ENCODE measurements at places on chromosomes 7 and 10. TPM values are rescaled to one million over a fixed set of nuclear protein-coding genes. Genes with fewer than 3 reads are reported as not detected.

Gene SYT15B
- total RNA-seq, result 0.07 TPM

DNA sequence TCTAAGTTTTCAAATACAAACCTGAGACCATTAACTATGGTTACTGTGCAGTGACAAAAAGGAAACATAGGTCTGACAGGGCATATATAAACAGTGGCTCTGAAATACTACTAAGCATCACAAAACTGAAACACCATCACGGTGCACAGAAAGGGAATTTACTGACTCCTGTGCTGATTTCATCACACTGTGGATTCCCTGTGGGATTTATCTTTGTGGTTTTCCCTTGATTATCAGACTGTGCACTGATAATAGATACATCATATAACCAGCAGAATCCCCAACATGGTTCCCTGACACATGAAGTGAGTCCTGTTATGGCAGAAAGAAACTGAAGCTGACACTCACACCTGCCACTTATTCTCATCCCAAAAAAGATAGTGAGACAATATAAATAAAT is 676.3 kb upstream of the KCND2 start:
- DNase-seq, result no peak

Gene AKR1C3
- 2.2 TPM for total RNA-seq

Gene CDHR3
- 0.17 TPM for total RNA-seq

GRCh38 chr7:33757563-33758165 is 147.7 kb upstream of the BMPER start:
- no peak for DNase-seq

DNA sequence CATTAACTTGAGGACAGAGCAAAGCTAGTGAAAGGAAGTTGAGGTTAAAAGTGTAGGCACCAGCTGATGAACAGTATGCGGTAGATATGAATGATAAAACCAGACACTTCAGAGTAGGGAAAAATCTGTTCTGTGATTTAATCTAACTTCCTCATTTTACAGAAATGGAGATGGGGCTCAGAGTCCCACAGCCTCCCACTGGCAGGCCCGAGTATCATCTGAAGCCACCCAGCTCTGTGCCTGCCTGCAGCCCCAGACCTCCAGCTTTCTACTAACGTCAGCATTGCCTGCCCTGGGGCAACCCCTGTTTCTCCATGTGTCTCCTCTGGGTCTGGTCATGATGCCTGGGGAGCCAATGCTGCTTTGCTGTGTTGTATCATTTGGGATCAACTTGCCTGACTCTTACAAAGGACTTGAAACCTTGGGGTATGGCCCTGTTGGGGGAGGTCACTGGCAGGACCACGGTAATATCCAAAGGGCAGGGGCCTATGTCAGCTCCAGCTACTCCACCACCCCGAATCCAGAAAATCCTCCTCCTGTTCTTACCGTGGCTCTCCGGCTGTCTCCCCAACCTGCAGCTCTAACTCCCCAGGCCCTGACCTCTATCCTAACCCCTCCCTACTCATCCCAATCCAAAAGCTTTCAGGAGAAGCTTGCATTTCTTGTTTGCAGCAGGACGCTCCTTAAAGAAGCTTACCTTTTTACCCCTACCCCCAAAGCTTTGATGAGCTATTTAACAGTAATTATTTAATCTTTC is 56.2 kb upstream of the NPY start:
- no peak for DNase-seq

DNA sequence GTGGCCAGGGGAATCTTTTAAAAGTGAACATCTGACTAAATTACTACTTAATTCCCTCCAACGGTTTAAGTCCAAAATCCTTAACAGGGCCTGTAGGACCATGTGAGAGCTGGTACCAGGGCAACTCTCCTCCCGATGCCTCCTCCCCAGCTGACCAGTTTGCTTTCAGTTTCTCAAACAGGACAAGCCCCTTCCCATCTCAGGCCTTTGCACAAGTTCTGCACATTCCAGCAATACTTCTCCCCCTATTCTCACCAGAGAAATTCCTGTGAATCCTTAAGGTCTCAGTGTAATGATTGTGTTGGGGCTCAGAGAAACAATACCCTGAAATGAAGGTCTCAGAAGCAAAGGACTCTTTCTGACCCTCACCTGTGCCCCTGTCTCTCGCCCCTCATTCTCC is 8.0 kb upstream of the CALHM1 start:
- no peak for DNase-seq

GRCh38 chr7:372932-373791 is 83.2 kb downstream of the FOXL3 start:
- no peak for DNase-seq

- DNase-seq, result no peak
These were observed 28.4 kb upstream of the AGK start for GRCh38 chr7:141522657-141523342.

DNA sequence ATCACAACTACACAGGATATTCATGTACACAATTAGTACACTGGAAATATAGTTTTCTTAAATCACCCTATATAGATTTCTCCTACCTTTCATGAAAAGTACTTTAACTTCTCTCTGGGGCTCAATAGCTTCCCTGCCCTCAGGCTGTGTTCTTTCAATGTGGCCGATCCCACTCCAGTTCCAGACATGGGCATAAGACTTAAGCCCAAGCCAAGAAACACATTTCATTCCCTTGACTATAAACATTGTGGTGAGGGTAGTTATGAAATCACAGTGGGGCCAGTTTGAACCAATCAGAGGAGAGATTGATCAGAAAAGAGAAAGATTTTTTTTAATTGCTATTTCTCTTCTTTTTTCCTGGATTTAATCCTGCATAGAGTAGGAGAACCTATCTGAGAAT is 904.6 kb upstream of the SORCS1 start:
- no peak for DNase-seq

DNA sequence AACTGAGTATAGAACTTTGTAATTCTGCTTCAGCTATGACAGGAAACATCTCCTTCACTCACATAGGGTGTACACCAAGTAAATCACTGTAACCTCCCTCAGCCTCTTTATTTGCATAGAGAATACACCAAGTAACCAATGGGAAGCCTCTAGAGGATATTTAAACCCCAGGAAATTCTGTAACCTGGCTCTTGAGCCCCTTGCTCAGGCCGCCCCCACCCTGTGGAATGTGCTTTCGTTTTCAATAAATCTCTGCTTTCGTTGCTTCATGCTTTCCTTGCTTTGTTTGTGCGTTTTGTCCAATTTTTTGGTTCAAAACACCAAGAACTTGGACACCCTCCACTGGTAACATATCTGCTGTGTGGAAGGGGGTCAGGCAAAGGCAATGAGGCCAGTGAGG is 60.2 kb downstream of the CLRN3 start:
- DNase-seq, result no peak

DNA sequence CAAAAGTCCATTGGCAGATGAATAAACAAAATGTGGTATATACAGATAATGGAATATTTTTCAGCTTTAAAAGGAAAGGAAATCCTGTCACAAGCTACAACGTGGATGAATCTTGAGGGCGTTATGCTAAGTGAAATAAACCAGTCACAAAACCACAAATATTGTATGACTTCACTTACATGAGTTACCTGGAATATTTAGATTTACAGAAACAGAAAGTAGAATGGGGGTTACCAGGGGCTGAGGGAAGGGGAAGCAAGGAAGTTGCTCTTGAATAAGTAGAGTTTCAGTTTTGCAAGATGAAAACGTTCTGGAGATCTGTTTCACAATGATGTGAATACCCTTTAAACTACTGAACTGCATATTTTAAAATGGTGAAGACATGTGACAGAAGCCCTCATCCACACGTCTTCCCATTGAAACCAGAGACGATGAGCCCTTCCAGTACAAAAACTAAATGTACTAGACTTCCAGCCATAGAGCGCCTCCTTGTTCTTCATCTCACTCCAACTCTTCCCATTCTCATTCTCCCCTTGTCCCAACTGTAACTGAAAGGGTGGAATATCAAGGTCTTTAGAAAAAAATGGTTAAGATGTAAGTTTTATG is 62.4 kb downstream of the MICU1 start:
- DNase-seq, result no peak

DNA sequence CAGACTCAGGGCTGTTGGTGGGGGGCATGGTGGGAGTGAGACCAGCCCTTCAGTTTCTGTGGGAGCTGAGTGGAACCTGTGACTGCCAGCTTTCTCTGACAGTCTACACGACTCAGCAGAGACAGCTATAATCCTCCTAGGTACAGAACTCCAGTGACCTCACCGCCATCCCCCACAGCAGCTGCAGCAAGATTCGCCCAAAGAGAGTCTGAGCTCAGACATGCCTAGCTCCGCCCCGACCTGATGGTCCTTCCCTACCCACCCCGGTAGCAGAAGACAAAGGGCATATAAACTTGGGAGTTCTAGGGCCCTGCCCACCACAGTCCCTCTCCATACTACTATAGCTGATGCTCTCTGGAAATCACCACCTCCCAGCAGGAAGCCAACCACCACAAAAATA is 500.1 kb downstream of the ETV1 start:
- DNase-seq, result no peak

Gene OR2A42
- total RNA-seq, result not detected

GRCh38 chr7:106517508-106517907 is 143.4 kb downstream of the CCDC71L start:
- no peak for DNase-seq

Gene MRLN
- not detected for total RNA-seq

Gene LRIT1
- total RNA-seq, result not detected

- no peak for DNase-seq
These were observed 9.1 kb upstream of the SCART1 start for GRCh38 chr10:133444342-133445267.

GRCh38 chr10:71225291-71226058 is 13.1 kb downstream of the UNC5B start:
- DNase-seq, result no peak

DNA sequence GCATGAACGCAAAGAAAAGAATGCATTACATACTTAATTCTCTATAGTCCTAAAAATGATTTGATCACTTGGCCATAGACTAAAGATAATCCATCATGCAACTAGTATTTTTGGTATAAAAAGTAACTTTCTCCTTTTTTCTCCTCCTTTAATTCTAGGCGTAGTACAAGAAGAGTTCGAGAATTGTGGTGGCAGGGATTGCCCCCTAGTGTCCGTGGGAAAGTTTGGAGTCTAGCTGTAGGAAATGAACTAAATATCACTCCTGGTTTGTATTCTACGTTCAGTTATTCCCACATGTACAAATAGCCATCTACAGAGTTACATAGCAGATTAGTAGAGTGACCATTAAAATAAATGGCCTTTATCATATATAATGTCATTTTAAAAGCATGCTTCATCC is 45.5 kb upstream of the HELLS start:
- DNase-seq, result no peak

- no peak for DNase-seq
These were observed 12.6 kb upstream of the PRDX3 start for GRCh38 chr10:119190954-119191785.

Measured in epithelial cell of proximal tubule (primary cell).